ENCODE measurements at places on chromosomes 1 and 21. TPM values are rescaled to one million over a fixed set of nuclear protein-coding genes. Genes with fewer than 3 reads are reported as not detected.

TTC39A gene
- 3.5 TPM for total RNA-seq

SPRR5 gene
- not detected for total RNA-seq

ADAM30 gene
- not detected for total RNA-seq

GSTM5 gene
- not detected for total RNA-seq

TMPRSS15 gene
- not detected for total RNA-seq

CNTN2 gene
- not detected for total RNA-seq

SYPL2 gene
- under 0.01 TPM for total RNA-seq

AJAP1 gene
- total RNA-seq = under 0.01 TPM

AMY2A gene
- not detected for total RNA-seq
